T-cell (primary cell): ENCODE measurements at places on chromosomes 1 and 21.

DNA sequence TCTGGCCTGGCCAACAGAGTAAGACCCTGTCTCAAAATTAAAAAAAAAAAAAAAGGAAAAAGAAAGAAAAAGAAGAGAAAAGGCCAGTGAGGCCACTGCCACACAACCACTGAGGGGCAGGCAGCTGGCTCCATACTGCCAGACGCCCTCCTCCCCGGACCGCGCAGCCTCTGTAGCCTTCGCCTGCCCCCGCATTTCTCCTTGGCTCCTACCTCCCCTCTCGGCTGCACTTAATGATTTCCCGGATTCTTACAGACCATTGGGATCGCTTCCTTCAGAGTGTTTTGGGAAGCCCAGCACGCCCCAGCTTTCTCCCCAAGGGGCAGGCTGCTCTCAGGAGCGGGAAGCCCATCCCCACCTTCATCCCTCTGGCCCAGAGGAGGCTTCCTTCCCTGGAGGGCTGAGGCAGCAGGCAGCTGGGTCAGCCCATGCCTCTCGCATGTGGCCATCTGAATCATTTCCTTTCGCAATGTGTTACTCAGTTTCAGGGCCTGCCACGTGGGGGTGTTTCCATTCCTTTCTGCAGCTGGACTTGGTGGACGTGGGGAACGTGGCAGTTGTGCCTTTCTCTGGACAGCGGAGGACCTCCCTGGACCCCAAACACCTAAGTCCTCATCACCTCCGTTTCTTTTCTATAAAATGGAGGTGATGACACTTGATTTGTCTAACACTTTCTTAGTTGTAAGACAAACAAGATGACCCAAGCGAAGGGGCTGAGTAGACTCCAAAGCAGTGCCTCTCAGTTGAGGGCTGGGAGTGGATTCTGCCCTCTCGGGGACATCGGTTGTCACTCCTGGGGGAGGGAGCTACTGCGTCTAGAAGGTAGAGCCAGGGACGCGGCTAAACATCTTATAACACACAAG is 2.3 kb downstream of the SLC2A5 start:
- DNase-seq = no peak

- no peak for DNase-seq
Observed at GRCh38 chr21:33937146-33937545, 21.5 kb upstream of the ATP5PO start.

- no peak for DNase-seq
Observed at GRCh38 chr1:178301141-178301540, 195.6 kb downstream of the CLEC20A start.

- no peak for DNase-seq
Observed at GRCh38 chr1:77468257-77468948, 186.6 kb downstream of the AK5 start.

DNA sequence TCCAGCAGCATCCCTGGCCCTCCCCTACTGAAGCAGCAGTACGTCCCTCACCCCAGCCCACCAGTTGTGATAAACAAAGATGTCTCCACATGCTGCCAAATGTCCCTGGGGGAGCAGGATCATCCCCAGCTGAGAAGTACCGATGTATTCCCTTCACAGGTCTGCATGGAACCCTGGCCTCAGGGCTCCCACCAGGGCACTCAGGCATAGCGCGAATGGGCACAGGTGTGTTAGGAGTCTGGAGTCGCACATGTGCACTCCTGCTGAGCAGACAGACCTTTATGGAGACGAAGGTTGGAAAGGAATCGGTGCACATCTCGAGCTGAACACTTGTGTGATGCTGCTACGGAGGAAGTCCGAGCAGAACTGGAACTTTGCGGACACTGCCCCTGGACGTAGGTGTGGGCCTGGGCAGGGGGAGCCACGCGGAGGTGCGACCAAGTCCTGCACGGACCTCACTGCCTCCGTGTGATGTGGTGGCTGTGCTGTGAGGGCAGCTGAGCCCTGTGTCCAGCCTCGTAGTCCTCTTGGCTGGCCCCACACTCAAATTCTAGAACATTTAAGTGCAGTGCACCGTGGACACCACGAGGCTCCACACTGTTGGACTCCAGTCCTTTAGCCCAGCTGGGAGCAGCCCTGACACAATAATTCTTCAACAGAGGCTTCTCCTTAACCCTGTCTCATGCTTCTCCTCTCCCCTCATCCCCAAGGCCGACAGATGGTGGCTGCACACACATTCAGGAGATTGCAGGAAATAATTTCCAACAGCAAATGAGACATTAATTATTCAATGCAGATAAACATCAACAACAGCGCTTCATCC is 43.4 kb downstream of the RSPH1 start:
- DNase-seq = no peak

- peak; percentile 70 for DNase-seq
Observed at GRCh38 chr1:159891275-159892157, 8.4 kb downstream of the CFAP45 start.
